NCI-H1105 treated with DMSO at 0.1 percent for 48 hours (cell line): ENCODE measurements at places on chromosomes 7 and 10.
A peak's percentile ranks its signal among the peaks of the same experiment; 100 is the strongest.

DNA sequence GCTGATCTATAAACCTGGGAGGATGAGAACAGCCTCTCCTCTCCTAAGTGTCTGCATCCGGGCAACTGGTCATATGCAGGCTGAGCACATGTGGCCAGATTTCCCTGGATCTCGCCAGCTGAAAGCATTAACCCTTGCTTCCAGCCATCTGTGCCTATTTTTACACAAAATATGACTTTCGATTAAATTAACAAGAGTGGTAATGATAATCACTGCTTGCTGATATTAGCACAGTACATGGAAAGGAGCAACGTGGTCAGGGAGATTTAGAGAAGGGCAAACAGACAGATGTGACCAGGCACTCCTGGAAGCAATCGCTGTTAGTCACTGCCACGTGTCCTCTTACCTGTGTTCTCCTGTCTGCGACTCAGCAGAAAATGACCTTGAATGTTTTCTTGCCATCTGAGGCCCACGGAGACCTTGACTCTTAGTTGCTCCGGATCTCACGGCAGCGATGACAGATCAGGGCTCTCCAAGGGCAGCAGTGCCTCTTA, 59.5 kb upstream of the NPTX2 start:
- no peak for DNase-seq

GRCh38 chr7:50212666-50213621, 91.6 kb upstream of the IKZF1 start:
- no peak for DNase-seq

DNA sequence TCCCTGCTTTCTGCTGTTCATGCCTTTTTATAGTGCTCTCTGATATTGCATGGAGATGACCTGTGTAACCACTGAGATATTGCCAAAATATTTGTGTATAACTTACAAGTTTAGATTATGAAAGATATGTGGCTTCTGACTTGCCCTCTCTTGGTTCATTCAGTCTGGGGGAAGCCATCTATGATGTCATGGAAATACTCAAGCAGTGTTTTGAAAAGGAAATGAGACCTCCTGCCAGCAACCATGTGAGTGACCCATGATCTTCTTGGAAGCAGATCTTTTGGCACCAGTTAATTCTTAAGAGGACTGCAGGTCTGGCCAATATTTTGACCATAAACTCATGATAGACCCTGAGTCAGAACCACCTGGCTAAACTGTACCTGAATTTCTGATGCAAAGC, 183.0 kb downstream of the THSD7A start:
- DNase-seq, result no peak

GRCh38 chr10:133013463-133013862, 71.1 kb upstream of the CFAP46 start:
- DNase-seq, result no peak

GRCh38 chr7:117448655-117449054, 21.4 kb upstream of the ASZ1 start:
- DNase-seq, result no peak

DNA sequence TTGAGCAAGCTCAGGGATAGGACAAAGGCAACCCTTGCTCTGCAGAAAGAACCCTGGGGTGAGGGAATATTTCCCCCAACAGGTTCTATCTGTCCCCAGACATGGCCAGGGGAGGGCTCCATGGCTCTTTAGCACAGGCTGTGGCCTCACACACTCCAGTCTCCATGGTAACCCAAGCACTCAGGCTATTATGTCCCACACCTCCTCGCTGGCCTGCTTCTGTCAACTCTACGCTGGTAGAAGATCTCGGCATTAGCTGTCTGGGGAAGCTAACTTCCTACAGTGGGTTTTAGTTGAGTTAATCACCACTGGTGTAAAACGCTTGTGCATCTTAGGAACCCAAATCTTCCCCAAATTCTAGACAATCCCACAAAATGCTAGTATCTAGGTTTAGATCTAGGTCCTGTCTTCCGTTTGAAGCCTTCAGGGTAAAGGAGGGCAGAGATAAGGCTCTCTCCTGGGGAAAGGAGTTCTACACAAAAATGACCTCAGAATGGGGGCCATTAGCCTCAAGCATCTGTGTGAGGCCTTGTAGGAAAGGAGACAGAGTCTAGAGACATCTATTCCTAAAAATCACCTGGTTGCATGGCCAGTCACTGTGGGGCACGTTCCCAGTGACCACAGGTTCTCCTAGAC, 36.7 kb upstream of the SLIT1 start:
- no peak for DNase-seq

DNA sequence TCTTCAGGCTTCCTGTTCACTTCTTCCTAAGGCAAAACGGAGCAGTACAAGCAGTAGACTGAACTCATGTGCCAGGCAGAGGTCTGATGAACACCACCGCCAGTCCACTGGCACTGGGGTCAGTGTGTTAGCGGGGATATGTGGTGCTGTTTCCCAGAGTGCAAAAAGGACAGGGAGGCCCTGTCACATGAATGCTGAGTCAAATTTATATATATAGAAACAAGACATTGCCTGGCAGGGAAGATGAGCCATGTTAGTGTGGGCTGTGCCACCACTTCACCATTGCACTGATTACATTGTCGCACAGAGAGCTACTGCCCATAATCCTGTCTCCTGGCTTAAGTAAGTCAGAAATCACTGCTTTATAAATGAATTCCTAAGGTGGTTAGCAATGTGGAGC, 122.2 kb upstream of the AMPH start:
- no peak for DNase-seq

GRCh38 chr7:54349229-54349628, 192.9 kb upstream of the VSTM2A start:
- DNase-seq, result no peak

DNA sequence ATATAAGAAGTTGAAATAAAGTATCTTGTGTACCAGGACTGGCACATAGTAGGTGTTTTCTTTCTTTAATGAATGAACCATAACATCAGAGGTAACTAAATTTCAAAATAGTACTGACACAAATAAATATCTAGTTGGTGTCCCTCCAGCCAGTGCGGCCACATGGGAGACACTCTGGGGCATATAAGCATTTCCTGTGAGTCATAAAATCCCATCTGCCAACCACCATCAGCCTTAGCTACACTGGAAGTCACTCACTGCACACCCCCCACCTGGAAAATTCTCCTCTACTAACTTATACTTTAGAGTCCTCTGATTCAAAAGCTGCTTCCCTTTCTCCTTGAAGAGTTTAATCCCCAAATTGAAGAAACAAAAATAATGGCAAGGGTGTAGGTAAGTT, 32.5 kb downstream of the DYDC1 start:
- no peak for DNase-seq

DNA sequence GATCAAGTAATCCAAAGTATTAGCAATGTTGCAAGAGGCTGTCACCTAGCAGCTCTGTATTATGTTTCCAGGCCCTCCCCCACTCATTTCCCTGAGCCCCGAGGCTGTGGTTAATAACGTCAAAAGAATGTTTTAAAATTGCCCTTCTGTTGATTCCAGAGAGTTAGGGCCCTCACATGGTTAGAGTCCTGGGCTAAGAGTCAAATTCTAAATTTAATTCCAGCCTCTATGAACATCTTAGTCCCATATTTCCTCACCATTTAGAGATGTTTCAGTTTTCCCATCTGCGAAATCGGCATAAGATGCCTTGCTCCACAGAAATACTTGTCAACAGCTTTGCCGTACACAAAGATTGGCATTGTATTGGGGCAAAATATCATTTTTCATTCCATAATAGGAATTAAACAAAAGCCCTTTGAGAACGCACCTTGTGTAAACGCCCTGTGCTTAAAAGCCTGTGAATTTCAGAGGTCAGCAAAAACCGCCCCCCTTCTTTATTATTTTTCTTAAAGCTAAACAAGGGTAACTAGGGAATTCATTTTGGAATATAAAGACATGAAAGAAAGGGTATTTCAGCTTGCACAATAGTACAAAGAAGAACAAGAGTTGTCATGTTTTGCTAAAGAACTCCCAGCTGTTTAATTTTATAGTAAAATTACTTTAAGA, 135.8 kb downstream of the ARID5B start:
- no peak for DNase-seq

GRCh38 chr10:77496941-77497420, 140.6 kb downstream of the KCNMA1 start:
- no peak for DNase-seq

- DNase-seq, result no peak
Observed at GRCh38 chr7:158241919-158242318, 345.7 kb downstream of the PTPRN2 start.

DNA sequence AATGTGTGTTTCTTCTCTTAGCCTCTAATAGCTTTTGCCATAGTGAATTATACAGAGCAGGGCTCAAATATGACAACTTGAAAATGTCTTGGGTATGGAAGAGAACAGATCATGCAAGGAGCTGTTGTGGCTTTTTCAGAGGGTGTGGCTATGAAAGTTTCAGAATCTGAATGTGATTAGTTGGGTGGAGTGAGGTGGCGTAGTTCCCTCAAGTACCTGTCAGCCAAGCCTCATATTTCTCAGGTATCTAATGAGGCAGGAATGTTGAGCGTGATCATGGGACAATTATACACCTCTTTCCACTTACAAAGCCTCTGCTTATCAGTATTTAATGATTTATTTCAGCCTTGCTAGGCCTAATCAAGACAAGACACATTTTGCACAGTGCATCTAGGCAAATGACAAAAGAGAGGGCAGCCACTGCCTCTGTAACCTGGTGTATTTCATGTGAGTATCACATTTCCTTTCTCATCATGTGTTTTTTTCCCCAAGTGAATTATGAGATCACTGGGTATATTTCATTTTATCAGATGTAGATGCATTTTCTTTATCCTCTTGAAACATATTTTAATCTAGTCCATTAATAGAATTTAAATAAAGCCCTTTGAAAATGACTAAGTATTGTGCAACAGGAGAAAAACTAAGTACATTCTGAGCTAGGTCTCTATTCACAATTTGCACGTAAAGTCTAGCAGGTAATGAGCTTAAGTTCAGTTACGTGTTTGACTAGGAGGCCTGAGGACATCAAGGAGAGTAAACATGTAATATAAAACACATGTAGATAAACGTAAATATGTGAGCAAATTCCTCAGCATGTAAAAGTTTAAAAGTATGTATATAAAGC, 644.4 kb upstream of the IGFBP3 start:
- no peak for DNase-seq

DNA sequence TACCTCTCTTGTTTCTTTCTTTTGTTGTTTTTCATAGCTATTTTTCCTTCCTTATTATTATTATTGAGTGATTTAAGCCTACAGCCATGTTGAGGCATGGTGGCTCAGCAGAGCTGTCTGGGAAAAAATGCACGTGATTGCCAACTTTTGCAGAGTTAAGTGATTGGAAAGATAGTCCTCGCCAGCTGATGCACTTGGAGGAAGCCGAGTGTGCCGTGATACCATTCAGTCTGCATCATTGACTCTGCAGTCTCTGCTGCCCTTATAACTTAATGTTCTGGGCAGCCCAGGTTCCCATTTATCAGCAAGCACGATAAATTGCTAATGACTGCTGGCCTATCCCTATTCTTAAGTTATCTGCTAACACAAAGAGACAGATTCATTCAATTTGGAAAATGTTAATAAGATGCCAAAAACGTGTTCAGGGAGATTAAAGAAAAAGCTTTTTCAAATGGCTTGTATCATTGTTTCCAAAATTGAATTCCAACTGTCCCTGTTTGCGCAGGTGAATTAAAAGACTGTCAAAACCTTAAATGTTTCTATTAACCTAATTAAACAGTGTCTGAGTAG, 232.9 kb upstream of the NPY start:
- DNase-seq, result no peak

DNA sequence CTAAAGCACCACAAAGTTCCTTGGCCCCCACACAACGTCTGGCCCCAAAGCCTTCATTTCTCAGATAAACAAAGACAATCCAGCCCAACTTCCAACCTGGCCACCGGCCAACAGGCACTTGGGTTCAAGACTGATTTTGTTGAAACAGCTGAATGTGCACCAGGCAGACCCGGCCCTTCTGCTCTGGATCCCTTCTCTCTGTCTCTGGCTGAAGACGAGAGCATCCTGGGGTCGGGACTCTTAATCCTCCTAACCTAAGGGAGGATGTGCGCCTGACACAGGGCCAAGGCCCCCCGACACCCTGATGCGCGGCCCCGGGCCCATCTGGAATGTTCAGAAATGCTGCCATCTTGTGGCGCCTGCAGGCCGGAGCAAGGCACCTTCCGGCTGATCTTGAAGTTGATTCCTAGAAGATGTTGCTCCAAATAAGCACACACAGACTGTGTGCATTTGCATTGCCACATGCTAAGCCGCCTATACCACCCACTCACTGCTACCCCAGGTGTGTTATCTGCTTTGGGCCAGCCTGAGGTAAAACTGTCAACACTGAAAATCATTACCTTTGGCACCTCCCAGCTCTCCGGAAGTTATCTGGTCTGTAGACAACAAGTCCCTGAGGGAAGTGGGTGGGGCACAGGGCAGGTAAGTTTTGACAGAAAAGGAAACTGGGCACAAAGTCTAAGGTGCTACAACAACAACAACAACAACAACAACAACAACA, 98.4 kb upstream of the HABP2 start:
- peak; percentile 30 for DNase-seq

DNA sequence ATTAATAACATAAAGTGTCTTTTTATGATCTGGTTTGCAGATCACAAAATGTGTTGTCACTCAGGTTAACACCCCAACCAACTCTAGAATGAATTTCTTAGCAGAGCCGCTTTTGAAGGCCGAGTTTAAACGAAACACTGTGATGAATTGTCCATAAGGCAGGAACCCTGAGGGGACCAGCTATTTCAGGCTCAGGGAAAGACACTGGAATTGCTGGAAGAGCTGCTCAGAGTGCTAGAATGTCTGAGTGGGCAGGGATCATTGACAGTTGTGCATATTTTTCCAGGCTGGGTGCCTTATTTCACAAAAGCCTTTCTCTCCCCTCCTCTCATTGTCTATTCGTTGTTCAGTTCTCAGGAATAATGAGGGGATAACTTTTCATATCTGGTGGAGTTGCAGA, 68.7 kb upstream of the PRKG1 start:
- DNase-seq, result no peak

- no peak for DNase-seq
Observed at GRCh38 chr7:24572016-24572392, 1.2 kb upstream of the PALS2 start.

DNA sequence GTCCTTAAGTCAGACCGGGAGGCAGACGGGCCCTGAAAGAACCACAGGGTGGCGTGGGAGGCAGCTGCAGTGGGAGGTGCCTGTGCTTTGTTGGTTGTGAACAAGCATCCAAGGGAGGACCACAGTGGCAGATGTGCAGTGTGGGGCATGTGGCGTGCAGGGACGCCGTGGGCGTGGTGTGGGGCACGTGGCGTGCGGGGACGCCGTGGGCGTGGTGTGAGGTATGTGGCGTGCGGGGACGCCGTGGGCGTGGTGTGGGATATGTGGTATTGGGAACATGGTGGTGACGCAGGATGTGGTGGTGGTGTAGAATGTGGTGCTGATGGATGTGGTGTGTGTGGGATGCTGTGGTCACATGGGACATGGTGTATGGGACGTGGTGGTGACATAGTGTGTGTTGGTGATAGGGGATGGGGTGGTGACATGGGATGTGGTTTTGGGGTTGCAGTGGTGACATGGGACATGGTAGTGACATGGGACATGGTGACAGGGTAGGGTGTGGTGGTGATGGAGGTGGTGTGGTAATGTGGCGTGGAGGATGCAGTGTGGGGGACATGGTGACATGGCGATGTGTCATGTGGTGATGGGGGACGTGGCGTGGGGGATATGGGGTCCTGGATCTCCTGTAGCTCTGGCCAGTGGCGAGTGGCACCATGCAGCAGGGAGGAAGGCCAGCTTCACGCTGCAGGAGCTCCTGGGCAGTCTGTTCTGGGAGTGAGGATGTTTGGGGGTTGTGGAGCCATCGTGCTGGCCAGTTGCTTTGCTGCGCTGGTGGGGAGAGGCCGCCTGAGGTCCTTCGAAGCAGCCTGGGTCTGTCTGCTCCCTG, 78.8 kb downstream of the INPP5A start:
- DNase-seq, result no peak
